ENCODE measurements at places on chromosomes 7 and 10. TPM values are rescaled to one million over a fixed set of nuclear protein-coding genes. Genes with fewer than 3 reads are reported as not detected.

Gene TEX47
- not detected for total RNA-seq

Gene ZNF783
- total RNA-seq, result 6.3 TPM

Gene PSMG3
- total RNA-seq, result 115 TPM

Gene SPDYE11
- total RNA-seq, result not detected

Gene EGR2
- 0.28 TPM for total RNA-seq

Gene OR13A1
- total RNA-seq, result not detected

Gene SLC39A12
- total RNA-seq, result not detected

Gene SEMA3E
- total RNA-seq, result 2.2 TPM

Gene PIP
- not detected for total RNA-seq

Gene LRWD1
- 39.8 TPM for total RNA-seq

Gene SRRM3
- total RNA-seq, result 5.6 TPM

Gene SND1
- total RNA-seq, result 116 TPM

Gene CAMK2B
- total RNA-seq, result 0.15 TPM

Gene PON3
- total RNA-seq, result 28.2 TPM

Gene REEP3
- total RNA-seq, result 21.2 TPM

Gene CEP55
- total RNA-seq, result 61.2 TPM

Gene C10orf90
- 2.8 TPM for total RNA-seq

Gene PNLIPRP2
- 0.09 TPM for total RNA-seq

Gene GSTO2
- total RNA-seq, result 1.4 TPM
